ENCODE measurements at places on chromosomes 4 and X.
A peak's percentile ranks its signal among the peaks of the same experiment; 100 is the strongest.

GRCh38 chrX:27186671-27187070 is 276.5 kb downstream of the PPP4R3C start:
- peak; percentile 9 for DNase-seq

DNA sequence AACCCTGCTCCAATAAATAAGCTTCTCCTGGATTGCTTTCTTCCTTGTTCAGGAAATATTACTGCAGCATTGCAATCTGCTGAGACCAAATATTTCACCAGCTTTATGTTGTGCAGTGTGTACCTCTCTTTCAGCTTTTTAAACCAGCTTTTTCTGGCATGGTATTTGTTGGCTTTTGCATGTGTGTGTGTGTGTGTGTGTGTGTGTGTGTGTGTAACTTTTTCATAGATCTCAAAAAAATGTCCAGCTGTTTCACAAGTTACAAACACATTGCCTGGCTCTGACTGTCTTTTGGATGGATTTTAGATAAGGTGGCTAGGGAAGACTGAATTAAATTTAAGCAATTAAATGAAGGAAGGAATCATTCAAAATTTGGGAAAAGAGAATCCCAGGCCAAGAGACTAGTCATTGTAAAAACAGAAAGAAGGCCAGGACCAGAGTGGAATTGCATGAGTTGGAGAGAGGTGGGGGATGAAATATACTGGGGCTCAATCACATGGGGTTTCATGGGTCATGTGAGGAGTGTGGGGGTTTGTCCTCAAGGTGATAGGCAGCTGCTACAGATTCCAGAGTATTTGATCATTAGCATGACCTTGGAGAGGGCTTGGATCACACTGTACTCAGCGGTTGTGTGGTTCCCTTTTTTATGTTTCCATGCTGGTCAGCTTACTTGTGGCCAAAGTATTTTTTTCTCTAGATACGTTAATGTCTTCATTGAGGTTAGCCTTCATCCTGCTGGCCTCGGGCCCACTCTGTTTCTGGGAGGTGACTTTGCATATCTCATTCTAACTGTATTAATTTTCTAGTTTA is 357.7 kb upstream of the BOD1L1 start:
- no peak for DNase-seq

DNA sequence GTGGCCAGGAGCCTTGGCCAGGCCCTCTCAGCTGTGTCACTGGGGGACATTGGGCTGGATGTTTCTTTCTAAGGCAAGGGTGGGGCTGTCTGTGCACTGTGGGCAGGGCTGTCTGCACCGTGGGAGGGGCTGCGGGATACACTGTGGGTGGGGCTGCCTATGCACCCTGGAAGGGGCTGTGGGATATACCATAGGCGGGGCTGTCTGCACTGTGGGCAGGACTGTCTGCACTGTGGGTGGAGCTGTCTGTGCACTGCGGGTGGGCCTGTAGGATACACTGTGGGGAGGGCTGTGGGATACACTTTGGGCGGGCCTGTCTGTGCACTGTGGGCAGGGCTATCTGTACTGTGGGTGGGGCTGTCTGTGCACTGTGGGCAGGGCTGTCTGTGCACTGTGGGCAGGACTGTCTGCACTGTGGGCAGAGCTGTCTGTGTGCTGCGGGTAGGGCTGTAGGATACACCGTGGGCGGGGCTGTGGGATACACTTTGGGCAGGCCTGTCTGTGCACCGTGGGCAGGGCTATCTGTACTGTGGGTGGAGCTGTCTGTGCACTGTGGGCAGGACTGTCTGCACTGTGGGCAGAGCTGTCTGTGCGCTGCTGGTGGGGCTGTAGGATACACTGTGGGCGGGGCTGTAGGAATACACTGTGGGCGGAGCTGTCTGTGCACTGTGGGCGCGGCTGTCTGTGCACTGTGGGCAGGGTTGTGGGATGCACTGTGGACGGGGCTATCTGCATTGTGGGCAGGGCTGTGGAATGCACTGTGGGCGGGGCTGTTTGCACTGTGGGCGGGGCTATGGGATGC is 31.1 kb downstream of the ACOX3 start:
- peak; percentile 20 for DNase-seq

- DNase-seq: peak; percentile 55
Measured at GRCh38 chr4:41257257-41257901, 651 bp downstream of the UCHL1 start.

DNA sequence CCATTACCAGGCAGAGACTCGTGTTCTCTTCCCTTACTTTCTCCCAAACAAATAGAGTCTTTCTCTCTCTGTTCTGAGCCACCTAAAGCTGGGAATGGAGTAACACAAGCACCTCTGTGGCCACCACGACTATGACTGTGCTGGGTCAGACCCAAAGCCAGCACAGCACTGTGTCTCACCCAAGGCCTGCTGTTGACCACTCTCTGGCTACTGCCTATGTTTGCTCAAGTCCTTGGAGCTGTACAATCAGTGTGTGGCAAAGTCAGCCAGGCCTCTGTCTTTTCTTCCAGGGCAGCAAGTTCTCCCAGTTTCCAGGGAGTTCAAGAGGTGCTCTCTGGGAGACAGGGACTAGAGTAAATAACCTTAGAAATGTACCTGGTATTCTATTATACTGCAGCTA is 239.4 kb downstream of the FAM47A start:
- no peak for DNase-seq

GRCh38 chr4:76926841-76927240 is 22.7 kb upstream of the SEPTIN11 start:
- no peak for DNase-seq

Measured in stimulated activated CD4-positive, alpha-beta T cell treated with anti-CD3 and anti-CD28 coated beads, Interleukin-2, amount 100 ng/mL, for 24 hours (primary cell).